AG10803 (cell line): ENCODE measurements at places on chromosomes 6 and 20.

- DNase-seq = no peak
Observed at GRCh38 chr6:100899202-100899601, 18.1 kb upstream of the ASCC3 start.

DNA sequence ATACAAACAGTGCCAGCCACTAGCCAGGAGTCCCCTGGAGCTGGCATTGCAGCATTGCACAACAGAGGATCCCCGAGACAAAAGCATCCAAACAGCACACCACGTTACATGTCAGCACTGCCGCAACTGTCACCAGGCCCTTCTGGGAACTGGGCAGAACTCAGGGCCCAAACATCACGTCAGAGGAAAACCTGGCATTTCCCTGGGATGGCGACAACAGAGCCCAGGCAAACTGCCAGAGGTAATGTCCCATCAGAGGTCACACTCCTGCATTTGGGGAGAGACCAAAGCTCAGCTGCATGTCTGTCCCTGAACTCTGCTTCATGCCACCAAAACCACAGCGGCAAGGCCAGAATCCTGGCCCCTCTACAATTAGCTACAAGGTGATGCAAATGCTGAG is 36.3 kb downstream of the PPP1R3G start:
- no peak for DNase-seq

GRCh38 chr6:39834278-39834677 is 42.1 kb downstream of the DAAM2 start:
- no peak for DNase-seq

DNA sequence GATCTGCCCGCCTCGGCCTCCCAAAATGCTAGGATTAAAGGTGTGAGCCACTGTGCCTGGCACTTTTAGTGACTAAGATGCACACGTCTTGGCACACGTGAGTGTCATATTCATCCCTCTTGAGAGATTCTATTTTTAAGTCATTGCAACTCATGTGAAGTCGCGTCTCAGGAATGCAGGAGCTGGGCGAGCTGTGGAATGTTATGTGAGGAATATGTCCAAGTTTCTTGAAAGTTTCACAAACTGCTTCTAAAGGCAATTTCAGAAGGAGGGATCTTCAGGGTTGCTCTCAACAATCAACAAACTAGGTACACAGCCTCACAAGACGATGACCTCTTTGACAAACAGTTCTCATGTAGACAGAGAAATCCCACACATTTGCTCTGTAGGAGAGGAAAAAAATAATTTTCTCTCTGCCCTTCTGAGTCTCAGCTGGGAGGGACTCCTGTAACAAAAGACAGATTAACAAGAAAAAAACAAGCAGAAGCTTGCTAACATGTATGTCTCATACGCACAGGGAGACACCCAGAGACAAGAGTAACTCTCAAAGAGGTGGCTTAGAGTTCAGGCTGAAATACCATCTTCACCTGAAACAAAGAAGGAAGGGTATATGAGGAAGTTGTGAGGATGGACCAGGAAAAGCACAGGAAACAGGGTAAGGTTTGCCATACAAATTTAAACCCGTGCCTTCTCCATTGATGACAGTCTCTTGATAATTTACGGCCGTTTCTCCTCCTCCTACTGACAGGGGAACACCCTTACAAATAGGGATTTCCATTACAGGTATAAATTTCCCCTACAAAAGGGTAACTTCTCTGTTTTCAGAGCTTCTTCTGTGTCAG is 45.3 kb upstream of the FAM50B start:
- DNase-seq = peak; percentile 98

DNA sequence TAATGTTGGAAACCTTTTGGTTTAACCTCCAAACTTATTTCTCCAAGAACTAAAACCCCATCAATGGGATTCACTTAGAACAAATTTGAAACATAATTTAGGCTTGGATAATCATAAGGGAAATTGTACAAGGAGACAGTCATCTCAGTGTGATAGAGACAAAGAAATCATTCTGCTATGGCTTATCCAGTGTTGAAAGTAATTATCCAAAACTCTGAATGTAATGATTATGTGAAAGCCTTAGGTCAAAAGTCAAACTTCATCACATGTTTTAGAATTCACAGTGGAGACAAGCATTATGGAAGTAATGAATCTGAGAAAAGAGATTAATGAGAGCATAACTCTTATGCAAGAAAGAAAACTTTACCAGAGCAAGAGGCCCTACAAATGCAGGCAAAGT is 20.0 kb downstream of the MC3R start:
- DNase-seq = no peak

- DNase-seq = no peak
Observed at GRCh38 chr6:154249499-154250298, 106.9 kb downstream of the IPCEF1 start.

DNA sequence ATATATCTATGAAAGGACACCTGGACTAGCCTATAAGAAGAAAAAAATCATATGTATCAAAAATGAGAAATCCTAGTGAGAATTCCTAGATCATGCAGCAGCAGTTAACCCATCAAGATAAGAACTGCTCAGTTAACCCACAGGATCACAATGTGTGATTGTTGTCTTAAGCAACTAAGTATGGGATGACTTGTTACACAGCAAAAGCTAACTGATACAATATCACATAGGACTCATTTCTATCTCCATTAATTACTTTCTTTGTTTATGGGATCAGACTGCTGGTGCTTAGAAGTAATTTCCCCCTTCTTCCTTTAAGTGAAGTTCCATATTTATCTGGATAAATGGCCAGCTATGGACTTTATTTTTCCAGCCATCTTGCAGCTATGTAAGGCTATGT is 280.8 kb upstream of the MARCKS start:
- no peak for DNase-seq

- DNase-seq = no peak
Observed at GRCh38 chr6:164757451-164757850, 552.0 kb downstream of the C6orf118 start.

- peak; percentile 76 for DNase-seq
Observed at GRCh38 chr6:153092082-153093013, 38.7 kb downstream of the RGS17 start.

DNA sequence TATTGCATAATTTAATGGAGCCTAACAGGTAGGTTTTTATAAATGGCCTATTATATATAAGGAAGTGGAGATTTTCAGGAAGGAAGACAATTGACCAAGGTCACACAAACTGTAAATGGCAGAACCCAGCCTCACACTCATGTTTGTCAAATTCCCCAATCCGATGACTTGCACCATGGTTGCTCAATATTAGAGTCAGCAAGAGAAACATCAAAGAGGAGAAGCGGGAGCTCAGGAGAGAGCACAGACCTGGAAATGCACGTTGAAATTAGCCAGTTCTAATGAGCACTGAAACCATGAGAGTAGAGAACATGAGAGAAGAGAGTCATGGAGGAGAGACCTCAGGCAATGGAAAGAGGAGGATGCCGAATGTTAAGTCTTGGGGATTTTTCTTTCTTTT is 13.5 kb upstream of the MLIP start:
- DNase-seq = no peak

DNA sequence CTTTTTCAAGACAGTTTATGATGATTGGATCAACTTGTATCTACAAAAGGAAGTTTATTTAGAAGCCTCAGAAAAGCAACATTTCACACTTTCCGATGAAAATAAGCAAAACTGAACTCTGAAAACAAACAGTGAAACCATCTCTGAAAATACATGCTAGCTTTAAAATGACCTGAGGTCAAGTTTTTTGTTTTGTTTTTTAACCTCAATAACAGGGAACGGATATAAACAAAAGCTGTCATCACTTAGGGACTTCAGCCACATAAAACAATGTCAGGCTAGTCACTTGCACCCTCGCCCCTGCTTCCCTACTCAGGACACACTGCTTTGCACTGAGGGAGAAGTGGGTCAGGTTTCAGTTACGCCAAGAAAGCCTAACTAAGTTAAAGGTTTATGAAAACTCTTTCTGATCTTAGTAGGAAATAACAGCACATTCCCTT is 11.6 kb downstream of the BACH2 start:
- no peak for DNase-seq

GRCh38 chr6:124090491-124090890 is 286.8 kb downstream of the NKAIN2 start:
- no peak for DNase-seq

DNA sequence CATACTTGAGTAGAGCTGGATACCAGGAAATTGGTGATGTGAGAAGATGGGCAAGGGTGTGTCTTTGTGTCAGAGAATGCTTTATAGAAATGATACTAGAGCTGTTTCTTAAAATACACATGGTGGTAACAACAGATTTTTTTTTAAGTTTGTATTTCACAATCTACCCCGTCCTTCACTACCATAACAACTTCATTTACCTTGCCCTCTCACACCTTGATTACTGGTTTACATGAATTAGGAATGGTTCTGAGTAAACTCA is 45.4 kb downstream of the RARS2 start:
- no peak for DNase-seq

GRCh38 chr6:168532070-168532469 is 91.1 kb downstream of the SMOC2 start:
- no peak for DNase-seq

- no peak for DNase-seq
Observed at GRCh38 chr20:22775256-22775655, 190.9 kb upstream of the FOXA2 start.

DNA sequence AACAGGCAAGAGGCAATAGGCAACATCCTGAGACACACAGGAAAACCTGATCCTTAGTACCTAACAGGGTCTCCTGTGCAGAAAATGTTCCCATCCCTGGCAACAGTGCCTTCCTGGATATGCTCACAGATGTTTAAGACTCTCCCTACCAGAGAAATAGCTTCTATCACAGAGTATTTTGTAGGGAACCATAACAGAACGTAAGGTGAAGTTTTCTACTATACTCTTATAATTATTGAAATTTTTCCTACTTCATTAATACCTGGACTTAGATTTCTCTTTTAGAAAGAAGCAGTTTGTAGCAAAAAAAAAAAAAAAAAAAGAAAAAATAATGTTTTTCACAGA is 33.5 kb upstream of the LGSN start:
- DNase-seq = no peak

- DNase-seq = peak; percentile 48
Observed at GRCh38 chr20:23362392-23363256, 642 bp downstream of the GZF1 start.

- no peak for DNase-seq
Observed at GRCh38 chr20:32113591-32114260, 4.2 kb downstream of the TM9SF4 start.

GRCh38 chr6:157760137-157760536 is 62.9 kb upstream of the SNX9 start:
- DNase-seq = no peak

DNA sequence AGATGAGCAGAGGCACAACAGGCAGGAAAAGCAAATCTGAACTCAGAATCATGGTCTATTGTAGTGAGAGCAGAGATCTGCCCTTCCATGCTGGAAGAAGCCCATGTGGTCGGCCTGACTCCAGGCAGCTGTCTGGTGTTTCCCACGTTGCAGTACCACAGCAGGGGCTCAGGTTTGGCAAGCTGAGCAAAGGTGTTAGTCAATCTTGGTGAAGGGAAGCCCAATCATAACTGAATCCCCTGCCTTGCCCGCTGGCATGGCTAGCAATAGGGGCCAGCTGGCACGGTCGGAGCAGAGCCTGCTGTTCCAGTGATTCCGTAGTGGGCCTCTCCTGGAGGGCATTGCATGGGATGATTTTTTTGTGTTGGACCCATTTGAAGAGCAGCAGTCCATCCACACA is 17.8 kb upstream of the CCR6 start:
- no peak for DNase-seq

- DNase-seq = no peak
Observed at GRCh38 chr20:49478266-49478665, 4.2 kb downstream of the KCNB1 start.

GRCh38 chr6:18742406-18742805 is 355.3 kb downstream of the RNF144B start:
- DNase-seq = peak; percentile 21

DNA sequence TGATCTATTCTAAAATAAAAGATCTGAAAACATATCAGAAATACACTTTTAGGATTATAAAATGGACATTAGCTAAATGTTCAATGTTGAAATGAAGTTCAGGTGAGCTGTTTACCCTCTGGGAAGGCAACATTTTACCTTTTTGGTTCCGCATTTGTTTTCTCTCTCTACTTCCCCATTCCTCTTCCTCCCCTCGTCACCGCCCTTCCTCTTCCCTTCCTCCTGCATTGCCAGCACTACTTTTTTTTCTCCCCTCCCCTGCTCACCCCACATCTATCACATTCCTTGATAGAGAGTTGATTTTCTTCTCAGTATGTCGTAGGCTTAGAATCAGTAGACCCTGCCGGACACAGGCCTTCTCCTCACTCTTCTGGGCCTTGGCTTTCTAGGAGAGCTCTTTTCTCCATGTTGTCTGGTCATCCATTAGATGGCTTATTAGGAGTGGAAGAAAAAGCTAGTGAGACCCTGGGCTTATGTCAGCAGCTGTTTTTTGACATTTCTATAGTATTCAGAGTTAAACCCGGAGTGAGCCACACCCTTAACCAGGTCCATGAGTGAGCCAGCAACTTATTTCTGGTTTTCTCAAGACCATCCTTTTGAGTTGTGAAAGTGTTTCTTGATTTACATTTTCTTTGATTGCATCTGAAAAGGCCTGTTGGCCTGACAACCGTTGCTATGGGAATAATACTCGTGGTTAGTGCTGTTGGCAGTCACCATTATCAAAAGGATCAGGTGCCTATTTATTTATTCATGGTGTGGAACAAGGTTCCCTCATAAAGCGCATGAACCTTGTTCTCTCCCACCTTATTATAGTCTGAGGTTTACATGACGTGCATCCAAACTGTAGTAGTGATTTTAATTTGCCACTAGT is 90.9 kb downstream of the DTD1 start:
- peak; percentile 31 for DNase-seq

DNA sequence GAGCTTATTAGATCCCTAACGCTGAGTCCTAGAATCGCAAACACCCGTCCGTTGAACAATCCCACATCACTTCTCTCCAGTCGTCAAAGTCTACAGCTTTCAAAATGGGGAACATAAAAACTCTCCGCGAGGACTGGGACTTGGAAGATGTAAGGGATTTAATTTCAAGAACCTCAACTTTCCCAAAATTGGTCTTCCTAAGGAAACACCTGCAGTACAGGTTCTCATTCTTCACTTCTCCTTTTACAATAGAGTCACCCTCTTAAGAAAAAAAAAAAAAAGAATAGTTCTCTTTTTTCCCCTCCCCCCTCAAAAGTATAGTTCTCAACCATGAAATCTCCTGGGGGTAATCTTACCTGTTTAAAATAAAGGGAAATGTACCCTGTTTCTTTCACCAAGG is 6.6 kb upstream of the ZBTB22 start:
- no peak for DNase-seq
